ENCODE measurements at places on chromosomes 16 and 17. TPM values are rescaled to one million over a fixed set of nuclear protein-coding genes. Genes with fewer than 3 reads are reported as not detected.

C1QTNF8 gene
- not detected for total RNA-seq

KRT24 gene
- not detected for total RNA-seq

CMC2 gene
- 123 TPM for total RNA-seq

PITPNC1 gene
- 23.8 TPM for total RNA-seq

ATP2C2 gene
- 0.31 TPM for total RNA-seq

TMEM98 gene
- 45.5 TPM for total RNA-seq

NETO2 gene
- 76.3 TPM for total RNA-seq

CHST5 gene
- total RNA-seq: 0.16 TPM

TNRC6A gene
- 28.8 TPM for total RNA-seq

WFIKKN1 gene
- 0.10 TPM for total RNA-seq

TP53TG3D gene
- 1.0 TPM for total RNA-seq

ALOXE3 gene
- 10.0 TPM for total RNA-seq

PRSS36 gene
- total RNA-seq: 1.1 TPM

CDR2 gene
- 39.8 TPM for total RNA-seq

KRT32 gene
- not detected for total RNA-seq

PDP2 gene
- total RNA-seq: 8.2 TPM

UNC119 gene
- 27.6 TPM for total RNA-seq

TNP2 gene
- total RNA-seq: not detected

GNG13 gene
- not detected for total RNA-seq

TACO1 gene
- total RNA-seq: 54.7 TPM

CCL1 gene
- not detected for total RNA-seq

ADGRG1 gene
- 198 TPM for total RNA-seq

HEXIM1 gene
- 44.6 TPM for total RNA-seq

MGAT5B gene
- 21.1 TPM for total RNA-seq

SOX9 gene
- 9.5 TPM for total RNA-seq

G6PC1 gene
- total RNA-seq: not detected

SECTM1 gene
- 2.1 TPM for total RNA-seq

EME1 gene
- total RNA-seq: 16.0 TPM

CDH3 gene
- total RNA-seq: 0.31 TPM

ADAMTS18 gene
- not detected for total RNA-seq

CTF1 gene
- total RNA-seq: 0.17 TPM

KRTAP4-16 gene
- not detected for total RNA-seq

CES1 gene
- 41.7 TPM for total RNA-seq

TBX21 gene
- 0.13 TPM for total RNA-seq

RAMP2 gene
- total RNA-seq: 1.1 TPM

CCL8 gene
- total RNA-seq: not detected

ALOX15B gene
- 0.33 TPM for total RNA-seq

PRR35 gene
- total RNA-seq: 0.16 TPM

Data from A549 treated with Hydrocortisone at 1 μM for 4 hours (cell line).